ENCODE measurements at places on chromosomes 12 and 14.

GRCh38 chr12:116547955-116548501 lies 11.2 kb upstream of the MAP1LC3B2 start:
- DNase-seq: no peak

DNA sequence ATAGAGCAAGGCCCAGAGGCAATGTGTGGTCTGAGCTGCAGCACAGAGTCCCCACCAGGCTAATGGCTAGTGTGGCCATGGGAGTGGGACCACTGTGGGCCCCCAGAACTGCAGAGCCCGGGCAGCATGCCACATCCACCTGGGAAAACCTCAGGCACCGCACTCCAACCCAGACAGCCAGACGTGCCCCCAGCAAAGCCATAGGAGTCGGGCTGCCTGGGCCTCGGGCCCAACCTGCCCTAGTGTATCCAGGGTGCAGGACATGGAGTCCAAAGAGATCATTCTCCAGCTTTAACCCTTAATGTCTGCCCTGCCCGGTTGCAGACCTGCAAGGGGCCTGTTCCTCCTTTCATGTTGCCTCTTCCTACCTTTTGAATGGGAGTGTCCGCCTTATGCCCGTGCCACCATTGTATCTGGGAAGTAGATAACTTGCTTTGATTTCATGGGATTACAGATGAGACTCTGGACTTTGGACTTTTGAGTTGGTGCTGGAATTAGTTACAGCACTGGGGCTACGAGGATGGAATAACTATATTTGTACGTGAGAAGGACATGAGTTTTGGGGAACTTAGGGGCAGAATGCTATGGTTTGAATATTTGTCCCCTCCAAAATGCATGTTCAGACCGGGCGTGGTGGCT lies 29.1 kb upstream of the DEGS2 start:
- DNase-seq: no peak

GRCh38 chr14:51449681-51450080 lies 202.0 kb upstream of the FRMD6 start:
- DNase-seq: no peak

- no peak for DNase-seq
Observed at GRCh38 chr14:33414041-33414440, 475.4 kb downstream of the NPAS3 start.

DNA sequence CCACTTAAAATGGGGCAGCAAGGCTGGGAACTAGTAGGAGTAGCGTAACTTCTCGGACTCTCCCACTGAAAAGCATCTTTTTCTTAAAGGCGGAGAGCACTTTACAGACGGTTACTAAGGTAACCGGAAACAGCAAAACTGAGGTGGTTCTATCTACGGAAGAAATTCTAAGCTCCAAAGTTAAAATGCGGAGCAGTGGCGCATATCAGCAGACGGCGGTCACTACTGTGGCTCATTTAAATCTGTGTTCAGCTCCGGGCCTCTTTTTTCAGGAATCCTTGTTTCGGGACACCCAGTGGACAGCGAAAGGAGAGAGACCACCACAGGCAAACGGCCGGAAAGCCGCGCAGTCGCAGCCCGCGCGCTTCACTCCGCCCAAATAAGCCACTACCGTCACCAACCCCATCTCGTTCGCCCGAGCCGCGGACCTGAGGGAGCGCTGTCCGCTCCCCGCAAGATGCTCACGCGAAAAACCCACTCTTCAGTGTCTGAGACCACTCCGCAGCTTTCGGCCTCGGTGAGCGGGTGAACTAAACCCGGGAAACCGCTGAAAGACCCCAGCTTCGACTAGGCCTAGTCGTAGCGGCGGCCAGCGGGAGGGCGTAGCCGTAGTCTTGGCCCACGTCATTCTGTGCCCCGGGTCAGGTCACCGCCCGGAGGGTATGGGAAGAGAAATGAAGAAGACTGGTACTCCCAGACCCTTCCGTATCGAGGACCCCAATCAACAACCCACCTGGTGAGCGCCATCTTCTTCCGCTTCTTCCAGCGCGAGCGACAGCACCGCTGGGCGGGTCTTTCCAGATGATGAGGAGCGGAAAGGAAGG lies at the start of gene SNW1:
TSS of gene SNW1 (minus strand) at position 776 of the 824 bp plus-strand sequence. CDS start at position 747, 29 bp downstream.
- DNase-seq: peak; percentile 77

DNA sequence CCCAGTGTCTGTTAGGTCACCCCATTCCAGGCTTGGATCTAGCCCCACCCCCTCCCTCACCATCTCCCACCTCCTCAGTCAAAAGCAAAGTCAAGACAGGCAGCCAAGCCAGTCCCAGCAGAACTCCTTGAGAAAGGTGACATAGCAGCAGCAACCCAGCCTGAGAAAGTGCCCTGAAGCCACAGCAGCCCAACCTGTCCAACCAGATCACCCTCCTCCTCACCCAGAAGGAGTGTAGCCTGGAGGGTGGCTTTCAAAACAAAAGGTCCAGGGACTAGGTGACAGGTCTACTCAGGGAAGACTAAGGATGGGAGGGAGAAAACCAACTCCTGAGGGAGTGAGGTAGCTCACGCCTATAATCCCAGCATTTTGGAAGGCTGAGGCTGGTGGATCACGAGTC lies 5.2 kb downstream of the RAB15 start:
- no peak for DNase-seq

GRCh38 chr14:55059333-55059732 lies 7.9 kb downstream of the MAPK1IP1L start:
- DNase-seq: no peak
